ENCODE measurements at places on chromosomes 6 and 20.

- no peak for DNase-seq
Measured at GRCh38 chr6:75932067-75932466, 140.4 kb downstream of the IMPG1 start.

DNA sequence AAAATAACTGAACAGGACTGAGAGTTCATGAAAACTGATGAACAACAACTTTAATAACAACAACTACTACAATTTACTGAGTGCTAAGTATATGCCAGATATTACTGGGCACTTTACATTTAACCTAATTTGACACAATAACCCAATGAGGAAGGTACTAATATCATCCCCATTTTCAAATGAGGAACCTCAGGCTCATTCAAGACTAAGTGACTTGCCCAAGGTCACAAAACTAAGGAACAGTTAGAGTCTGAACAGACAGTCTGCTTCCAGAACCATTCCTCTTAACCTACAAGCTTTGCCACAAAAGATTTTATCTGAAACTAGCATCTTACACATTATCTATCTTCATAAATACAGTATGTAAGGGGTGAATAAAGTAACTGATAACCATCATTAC, 10.6 kb upstream of the NDRG3 start:
- no peak for DNase-seq

- DNase-seq, result no peak
Measured at GRCh38 chr6:129069006-129069405, 186.1 kb downstream of the LAMA2 start.

DNA sequence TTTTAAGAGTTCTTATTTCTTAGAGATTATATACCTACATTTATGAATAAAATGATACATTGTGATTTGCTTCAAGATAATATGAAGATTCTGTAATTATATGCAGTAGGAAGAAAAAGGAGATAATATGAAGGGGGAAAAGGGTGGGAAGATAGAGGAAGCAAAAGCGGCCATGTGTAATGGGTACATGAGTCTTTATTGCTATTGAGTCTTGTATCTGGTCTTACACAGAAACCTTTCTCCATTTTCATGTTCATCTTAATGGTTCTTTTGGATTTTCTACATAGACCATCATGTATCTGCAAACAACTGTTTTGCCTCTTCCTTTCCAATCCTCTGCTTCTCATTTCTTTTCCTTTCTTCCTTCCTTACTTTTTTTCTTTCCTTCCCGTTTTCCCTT, 36.1 kb downstream of the PHF20 start:
- no peak for DNase-seq

- DNase-seq, result no peak
Measured at GRCh38 chr6:129679758-129680157, 30.2 kb downstream of the ARHGAP18 start.

DNA sequence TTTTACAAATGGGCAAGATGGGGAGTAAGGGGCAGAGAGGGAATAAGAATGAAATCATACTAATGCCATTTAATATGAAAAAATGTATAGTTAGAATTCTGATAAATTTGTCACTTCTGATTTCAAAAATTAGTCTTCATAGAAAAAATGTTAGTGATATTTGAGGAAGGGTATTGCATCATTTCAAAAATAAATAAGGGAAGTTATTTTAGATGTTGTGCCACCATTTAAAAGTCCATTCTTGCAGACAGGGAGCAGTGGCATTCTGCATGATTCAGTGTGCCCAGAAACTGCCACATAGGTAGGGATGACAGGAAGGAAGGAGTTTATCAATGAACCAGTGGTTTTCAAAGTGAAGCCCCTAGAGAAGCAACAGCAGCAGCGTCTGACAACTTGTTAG, 674.6 kb downstream of the EPM2A start:
- DNase-seq, result no peak

DNA sequence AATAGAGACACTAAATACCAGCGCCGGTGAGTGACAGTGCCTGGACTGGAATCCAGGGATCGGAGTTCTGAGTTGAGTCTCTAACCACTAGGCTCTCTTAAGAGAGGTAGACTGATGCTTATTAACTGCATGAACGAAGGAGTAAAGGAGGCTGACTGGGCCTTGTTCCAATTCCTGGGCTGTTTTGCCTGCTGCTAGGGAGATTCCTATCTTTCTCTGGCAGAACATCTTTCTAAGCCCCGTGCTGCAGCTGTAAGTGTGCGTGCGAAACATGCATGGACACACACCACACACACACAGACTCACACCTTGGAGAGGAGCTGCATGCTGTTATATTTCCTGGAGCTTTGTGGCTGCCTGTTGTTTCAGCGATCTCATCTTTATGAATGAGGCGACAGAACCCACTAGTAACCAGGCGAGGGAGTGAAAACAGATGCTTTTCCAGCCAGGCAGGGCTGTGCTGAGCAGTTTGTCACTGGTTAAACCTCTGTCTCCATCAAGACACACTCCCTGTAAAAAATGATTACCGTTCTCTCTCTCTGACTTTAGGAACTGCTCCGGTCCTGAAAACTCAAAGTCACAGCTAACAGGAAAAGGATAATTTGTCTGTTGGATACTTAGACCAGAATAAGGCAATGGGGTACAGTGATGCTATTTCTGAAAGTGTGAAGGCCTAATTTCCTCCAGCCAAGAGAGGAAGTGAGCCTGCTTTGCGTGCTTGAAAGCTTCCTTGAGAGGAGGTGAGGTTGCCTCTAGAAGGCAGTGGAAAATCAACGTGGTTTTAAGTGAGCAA, 157.4 kb upstream of the ZNF217 start:
- no peak for DNase-seq

DNA sequence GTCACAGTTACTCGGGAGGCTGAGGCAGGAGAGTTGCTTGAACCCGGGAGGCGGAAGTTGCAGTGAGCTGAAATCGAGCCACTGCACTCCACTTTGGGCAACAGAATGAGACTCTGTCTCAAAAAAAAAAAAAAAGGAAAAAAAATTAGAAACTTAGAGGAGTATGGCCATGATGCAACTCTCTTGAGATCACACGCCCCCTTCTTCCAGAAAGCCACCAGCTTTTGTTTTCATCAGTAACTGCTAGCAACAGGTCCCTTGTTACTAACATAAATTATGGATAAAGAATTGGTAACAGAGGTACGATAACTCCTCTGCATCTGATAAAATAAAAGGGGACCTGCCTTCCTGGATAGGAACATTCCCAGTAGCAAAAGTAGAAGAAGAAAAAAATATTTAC, 308.2 kb downstream of the CD83 start:
- no peak for DNase-seq

DNA sequence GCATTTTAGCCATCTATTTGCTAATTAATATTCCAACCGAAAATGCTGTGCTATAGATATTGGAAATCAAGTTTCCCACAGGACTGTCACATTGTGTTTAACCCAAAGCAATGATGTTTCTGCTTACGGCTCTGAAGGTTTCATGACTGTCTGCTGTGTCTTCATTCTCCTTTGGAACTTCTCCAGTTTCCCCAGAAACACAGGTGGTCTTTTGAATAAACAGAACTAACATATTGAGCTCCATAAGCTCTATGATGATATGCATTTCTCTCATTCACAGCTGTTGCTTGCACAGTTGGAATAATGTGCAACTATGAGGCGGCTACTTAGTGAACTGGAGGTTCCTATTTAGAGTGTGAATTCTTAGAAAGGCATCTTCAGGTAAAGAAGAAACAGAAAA, 266.0 kb upstream of the ID4 start:
- DNase-seq, result no peak

DNA sequence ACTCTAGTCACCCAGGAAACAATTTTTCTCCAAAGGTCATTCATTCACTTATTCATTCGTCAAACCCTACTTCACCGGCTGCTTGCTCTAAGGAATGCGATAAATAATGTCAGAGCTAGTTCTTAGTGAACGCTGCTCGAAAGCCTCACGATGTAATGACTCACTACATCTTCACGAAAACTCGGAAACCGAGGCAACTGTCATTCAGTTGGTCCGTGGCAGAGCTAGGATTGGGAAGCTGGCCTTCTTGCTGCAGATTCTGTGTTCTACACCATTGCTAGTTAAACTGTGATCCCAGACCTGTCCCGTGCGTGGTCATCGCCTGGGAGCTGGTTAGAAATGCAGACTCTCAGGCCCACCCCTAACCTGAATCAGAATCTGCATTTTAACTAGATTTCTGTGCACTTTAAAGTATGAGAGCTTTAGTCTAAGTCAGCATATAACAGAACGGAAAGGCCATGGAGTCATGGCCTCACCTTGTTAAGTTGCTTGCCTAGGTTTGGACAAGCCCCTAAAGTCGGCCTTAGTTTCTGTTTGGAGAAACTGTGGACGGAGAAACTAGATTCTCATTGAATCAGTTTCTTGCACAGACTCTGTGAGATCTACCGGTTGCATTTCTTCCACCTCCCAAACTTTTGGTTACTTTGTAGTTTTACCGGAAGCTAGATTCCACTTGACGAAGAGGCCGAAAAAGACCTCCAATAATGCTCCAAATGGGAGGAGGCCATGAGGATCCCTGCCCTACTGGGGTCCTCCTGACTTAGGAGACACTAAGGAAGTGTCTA, 651 bp upstream of the CCND3 start:
- no peak for DNase-seq
